ENCODE measurements at places on chromosomes 3 and 15.

DNA sequence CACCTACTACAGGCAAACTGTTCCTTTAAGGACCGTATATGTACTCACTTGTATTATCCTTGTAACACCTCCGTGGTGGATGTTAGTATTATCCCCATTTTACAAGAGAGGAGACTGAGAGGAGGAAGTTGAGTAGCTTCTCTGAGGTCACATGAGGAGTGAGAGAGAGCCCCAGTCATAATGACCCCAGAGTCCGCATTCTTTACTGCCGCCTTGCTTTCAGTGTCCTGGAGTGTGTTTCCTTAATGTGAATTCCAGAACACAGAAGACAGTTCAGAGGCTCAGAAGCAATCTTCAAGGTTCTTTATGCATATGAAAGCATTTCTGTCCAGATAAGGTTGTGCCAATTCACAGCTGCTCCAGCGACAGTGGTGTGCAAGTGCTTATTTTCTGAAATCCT is 199.2 kb downstream of the CACNA2D3 start:
- DNase-seq = no peak

DNA sequence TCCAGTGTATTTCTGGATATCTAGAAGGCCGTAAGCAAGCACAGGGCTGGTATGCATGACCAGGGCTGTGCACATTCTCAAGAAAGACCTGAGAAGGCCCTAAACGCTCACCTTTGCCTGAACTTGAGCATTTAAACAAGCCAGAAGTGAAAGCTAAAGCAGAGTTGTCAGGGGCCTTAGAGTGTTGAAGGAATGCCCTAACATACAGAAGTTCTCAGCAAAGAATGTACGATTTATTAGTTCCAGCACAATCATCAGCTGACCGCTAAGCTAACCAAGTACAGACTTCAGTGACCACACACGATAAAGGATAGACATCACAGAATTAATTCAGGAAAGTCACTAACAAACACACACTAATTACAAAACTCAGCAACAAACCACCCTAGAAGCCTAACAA is 8.7 kb downstream of the HLTF start:
- no peak for DNase-seq

DNA sequence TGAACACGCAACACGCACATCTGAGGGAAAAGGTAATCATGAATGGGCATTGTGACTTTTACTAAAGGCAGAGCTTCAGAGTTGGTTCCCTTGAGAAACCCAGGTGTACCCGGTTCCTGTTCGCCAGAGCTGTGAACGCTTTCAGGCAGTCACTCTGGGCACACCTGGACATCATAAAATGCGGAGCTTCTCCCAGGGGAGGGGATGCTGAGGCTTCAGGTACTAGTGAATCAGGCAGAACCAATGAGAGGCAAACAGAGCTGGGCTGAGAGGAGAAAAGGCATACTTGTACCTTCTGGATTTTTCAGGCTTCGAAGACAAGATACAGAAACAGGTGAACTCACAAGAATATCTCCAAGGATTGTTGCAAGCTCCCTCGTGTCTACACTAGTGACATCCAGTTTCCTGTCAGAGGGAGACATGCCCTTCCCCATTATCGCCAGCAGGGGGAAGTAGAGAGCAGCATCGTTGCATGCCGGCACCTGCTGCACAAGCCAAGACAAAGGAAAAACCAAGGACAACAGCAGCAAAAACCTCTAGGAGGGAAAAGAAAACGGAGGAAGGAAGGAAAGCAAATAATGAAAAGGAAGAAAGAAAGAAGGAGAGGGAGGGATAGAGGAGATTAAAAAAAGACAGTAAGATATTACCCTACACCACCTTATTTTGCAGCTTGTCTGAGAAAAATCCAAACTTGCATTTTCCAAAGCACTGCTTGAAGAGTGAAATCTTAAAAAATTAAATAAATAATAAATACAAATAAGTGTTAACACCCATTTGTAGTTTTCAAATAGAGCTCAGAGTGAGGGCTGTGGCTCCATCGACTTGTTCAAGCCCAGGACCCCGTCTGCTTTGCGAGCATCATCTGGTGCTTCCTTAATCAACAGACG is 2.0 kb downstream of the AHSG start:
- no peak for DNase-seq

DNA sequence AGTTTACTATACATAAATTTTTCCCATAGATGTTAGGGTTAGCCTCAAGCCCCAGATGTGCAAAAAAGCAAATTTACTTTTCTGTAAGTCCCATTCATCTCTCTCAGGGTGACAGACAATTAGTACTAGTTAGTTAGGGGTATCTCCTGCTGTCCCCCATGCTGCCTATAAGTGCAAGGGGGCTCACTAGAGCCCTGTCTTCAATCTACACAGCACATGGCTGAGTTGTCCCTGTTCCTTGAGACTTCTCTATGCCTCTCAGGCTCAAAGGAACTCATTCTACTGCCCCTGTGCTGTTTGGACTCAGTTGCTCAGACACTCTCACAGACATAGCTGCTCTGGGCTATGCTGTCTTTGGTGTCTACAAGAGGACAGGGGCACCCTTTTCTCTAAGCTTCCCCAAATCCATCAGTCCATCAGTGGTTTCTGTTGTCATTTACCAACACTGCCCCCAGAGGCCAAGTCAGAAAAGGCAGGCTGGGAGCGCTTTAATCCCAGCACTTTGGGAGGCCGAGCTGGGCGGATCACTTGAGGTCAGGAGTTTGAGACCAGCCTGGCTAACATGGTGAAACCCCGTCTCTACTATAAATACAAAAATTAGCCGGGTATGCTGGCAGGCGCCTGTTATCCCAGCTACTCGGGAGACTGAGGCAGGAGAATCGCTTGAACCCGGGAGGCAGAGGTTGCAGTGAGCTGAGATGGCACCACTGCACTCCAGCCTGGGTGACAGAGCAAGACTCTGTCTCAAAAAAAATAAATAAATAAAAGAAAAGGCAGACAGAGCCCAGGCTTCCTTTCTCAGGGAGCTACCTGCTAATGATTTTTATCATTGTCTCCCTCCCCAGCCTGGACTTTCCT is 31.4 kb upstream of the PRTG start:
- peak; percentile 8 for DNase-seq

DNA sequence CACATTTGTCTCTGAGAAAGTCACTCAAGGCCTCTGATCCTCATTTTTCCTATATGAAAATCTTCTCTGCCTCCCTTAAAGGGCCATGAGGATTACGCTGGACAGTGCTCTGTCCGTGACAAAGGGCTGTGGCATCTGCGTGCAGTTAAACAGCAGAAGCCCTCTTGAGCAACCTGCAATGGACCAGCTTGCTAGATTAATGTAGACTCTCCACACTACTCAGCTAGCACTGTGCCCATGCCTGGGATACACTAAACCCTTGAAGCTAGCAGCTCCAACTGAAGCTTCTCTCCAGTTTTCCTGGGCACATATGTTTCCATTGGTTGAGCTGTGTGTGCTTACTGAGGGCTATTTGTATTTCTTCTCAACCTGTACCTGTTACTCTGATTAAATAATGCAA is 303.8 kb downstream of the RPLP1 start:
- no peak for DNase-seq

GRCh38 chr3:84082726-84083125 is 876.1 kb upstream of the CADM2 start:
- DNase-seq = no peak

DNA sequence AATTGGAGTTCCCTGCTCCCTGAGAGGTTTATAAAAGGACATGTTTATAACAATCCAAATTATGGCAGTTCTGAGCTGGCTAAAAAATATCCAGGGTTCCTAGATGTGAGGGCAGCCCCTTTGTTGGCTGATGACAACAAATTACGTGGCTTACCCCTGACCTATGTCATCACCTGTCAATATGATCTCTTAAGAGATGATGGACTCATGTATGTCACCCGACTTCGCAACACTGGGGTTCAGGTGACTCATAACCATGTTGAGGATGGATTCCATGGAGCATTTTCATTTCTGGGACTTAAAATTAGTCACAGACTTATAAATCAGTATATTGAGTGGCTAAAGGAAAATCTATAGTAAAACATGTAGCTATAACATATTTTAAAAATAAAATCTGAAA is 13.9 kb downstream of the AADAC start:
- DNase-seq = no peak
